ENCODE measurements at places on chromosomes 7 and 10.

- no peak for DNase-seq
These were observed 2.2 kb downstream of the CDC123 start for GRCh38 chr10:12198156-12198555.

DNA sequence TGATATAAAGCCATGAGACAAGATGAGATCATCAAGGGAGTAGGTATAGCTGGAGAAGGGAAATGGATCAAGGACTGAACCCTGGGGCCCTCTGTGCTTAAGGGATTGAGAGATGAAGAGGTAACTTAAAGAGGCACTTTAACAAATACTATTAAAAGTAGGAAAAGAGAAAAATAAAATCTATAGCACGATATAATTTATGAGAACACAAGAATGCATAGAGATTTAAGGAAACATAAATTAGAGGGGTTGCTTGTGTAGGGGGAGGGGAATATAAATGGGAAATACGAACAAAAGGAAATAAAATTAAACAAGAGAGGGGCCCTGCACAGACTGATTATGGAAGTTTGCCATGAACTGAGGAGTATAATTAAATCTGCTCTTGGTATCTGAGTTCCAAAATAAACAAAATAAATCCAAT, 15.6 kb upstream of the LRRC17 start:
- DNase-seq, result no peak

GRCh38 chr7:26724795-26725194, 139.6 kb downstream of the SKAP2 start:
- DNase-seq, result no peak

- no peak for DNase-seq
These were observed 240.9 kb upstream of the GRB10 start for GRCh38 chr7:51023547-51023946.

GRCh38 chr7:40311307-40311706, 176.5 kb downstream of the SUGCT start:
- DNase-seq, result no peak

Data from stimulated activated CD4-positive, alpha-beta T cell treated with anti-CD3 and anti-CD28 coated beads, Interleukin-1b, Interleukin-23, amount 100 ng/mL, for 24 hours (primary cell).